Memory B cell (primary cell): ENCODE measurements at places on chromosomes 3 and 15.

GRCh38 chr3:42151596-42152168, 60.5 kb downstream of the TRAK1 start:
- DNase-seq: no peak

DNA sequence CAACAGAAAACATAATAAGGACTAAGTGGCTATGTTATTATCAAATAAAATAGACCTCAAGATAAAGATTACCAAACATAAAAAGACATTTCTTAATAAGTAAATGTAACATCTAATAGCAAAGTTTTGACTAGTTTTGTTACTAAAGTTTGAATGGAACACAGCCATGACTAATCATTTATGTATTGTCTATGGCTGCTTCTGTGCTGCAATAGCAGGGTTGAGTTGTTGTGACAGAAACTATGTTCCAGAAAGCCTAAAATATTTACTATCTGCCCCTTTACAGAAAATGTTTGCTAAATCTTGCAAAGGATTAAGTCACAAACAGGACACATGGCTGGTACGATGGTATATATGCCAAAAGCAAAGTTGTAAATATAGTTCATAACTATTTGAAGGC, 37.9 kb upstream of the MYH15 start:
- no peak for DNase-seq

DNA sequence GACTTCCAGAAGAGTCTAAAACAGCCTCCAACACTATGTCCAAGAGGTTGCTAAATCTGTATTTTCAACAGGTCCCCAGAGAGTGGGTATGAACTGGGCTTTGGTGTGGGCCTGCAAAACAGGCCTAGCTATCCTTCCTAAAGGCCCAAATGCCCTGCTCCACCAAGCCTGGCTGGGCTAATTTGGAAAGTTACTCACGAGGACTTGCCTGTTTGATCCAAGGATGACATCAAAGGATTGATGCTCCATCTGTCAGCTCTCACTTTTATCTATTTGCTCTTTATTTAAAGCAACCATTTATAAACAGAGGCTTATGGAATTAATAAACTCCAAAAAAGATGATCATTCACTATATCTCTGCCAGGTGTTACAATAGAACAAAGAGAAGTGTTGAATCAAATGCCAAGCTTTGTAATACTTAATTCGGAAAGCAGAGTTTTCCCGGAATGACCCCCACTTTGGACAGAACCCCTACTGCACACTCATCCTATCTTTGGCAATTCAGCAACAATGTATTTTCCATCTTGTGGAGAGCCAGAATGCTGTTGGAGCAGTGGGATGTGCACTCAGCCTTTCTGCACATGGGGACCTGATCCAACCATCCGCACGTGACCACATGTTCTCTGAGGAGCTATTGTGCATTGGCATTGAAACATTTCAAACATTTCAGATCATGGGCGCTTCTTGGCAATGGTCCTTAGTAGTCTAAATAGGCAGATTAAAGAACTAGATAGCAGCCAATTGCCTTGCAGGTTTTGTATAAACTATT, 163.3 kb upstream of the THBS1 start:
- DNase-seq: no peak

DNA sequence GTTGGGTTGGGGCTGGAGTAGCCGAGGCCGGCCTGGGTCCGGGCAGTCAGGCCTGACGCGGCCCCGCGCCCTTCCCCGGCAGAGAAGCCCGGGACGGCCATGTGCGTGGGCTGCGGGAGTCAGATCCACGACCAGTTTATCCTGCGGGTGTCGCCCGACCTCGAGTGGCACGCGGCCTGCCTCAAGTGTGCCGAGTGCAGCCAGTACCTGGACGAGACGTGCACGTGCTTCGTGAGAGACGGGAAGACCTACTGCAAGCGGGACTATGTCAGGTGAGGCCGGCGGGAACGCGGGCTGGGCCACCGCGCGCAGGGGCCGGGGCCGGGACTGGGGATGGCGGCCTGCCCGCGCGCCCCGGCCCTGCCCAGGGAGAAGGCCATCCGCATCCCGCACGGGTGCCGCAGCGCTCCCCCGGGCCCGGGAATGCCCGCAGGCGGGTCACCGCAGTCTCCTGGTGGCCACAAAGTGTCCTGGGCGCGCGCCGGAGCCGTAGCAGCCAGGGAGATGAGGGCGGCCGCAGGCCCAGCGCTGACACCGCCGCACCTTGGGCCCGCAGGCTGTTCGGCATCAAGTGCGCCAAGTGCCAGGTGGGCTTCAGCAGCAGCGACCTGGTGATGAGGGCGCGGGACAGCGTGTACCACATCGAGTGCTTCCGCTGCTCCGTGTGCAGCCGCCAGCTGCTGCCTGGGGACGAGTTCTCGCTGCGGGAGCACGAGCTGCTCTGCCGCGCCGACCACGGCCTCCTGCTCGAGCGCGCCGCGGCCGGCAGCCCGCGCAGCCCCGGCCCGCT, 1.3 kb downstream of the ISL2 start:
- DNase-seq: no peak

- DNase-seq: no peak
These were observed 4.0 kb downstream of the CCDC33 start for GRCh38 chr15:74240002-74240568.

DNA sequence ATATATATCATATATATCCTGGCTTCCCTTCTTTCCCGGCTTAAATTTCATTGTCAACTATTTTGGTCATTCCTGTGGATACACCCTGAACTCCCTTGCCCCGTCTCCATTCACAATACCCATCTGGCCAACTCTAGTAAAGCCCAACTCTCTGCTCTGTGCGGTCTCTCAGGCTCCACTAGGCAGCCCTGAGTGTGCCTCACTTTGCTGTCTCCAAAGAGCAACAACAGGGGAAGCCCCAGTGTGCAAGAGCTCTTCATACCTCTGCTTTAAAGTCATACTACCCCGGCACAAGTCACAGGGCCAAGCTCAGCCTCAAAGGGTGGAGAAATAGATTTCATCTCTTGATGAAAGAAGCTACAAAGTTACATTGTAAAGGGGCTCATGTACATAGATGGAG, 18.9 kb upstream of the FEM1B start:
- no peak for DNase-seq

DNA sequence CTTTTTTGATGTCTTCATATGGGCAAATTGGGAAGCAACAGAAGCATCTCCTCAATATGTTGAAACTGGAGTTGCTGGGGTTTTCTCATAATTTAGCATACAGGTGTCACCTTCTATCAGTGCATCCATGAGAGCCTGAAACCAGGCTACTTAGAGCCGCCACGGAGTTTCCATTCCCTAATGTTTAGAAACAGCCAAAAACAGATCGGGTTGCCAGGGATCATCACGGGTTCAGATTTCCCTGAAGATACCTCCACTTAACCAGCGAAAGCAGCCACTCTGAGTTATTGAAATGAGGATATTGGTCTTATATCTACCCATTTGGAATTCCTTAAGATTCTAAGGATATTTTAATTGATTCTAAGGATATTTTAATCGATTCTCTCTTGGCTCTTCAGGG, 14.5 kb downstream of the TERB2 start:
- DNase-seq: no peak

DNA sequence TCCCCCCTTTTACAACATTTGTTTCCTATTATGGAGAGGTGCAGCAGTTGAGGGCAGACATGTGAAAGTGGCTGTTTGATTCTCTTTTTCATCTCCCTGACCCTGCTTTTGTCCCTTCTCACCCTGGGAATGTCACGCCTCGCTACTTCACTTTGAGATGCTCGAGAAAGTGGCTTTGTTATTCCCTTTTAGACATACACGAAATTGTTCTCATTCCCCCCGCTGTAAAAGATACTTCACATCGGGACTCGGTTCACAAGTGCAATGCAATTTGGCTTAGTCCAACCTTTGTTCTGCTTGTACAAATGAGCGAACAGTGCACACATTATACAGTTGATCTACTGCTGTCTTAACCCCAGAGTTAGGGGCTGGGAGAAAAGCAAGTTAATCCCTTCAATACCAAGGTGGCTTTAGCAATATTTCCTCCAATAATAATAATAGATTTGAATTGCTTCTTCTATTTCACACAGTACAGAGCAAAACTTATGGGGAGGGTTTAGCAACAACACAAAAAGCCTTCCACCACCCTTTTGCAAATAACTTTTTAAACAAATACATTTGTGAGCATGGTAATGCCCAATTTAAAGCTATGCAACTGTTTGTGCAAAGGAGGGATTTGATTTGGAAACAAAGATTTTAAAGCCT, 5.7 kb upstream of the FOXB1 start:
- DNase-seq: no peak
